ENCODE measurements at places on chromosomes 5 and 9. TPM values are rescaled to one million over a fixed set of nuclear protein-coding genes. Genes with fewer than 3 reads are reported as not detected.

GRCh38 chr9:131464354-131465000 lies 38.2 kb upstream of the POMT1 start:
- no peak overlapping the region for H3K4me3 ChIP-seq
- H3K4me1 ChIP-seq, result no peaks in the 10 kb centered on the region
- H3K27me3 ChIP-seq, result no peaks in the 10 kb centered on the region
- H3K36me3 ChIP-seq, result peaks cover 48% of the 10 kb centered on the region
- H3K27ac ChIP-seq, result no peak overlapping the region
- DNase-seq, result no peak

DNA sequence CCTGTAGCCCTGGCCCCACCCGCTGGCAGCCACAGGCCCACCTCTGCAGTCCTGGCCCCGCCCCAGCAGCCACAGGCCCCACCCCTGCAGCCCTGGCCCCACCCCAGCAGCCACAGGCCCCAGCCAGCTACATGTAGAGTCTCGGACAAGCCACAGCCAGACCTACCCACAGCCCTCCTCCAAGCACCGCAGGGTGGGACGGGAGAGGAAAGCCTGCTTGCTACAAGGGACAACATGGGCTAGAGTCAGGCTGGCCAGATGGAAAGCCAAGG lies 49.5 kb upstream of the SARDH start:
- H3K36me3 ChIP-seq, result peaks cover 18% of the 10 kb centered on the region
- no peak for DNase-seq
- H3K27me3 ChIP-seq, result no peaks in the 10 kb centered on the region
- H3K27ac ChIP-seq, result no peak overlapping the region

DNA sequence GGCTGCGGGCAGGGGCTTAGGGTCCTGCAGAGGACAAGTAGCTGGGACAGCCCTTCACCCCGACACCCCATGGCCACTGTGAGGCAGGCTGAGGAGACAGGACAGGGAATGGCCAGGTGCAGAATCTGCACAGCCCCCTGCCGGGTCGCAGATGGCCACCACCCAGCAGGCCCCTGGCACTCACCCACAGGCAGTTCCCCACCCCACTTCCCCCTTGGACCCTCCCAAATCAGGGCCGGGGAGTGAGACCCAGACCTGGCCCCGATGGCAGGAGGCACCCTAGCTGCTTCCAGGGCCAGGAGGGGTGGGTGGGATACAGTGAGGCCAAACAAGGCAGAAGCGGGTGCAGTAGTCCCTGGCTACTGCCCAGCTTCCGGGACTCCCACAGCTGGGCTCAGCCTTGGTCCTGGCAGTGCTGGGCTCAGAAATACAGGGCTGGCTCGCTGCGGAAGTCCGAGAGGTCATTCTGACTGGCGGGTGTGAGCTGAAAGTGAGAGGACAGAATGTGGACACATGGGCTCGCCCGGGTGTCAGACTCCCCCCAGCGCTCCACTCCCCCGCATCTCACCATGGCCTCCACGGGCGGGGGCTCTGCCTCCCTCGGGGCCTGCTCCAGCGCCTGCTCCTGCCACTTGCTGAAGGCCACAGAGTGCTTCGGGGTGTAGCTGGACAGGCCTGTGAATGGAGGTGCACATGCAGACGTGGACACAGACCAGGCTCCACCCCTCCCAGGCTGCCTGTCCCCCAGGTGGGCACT lies 3.4 kb downstream of the SSNA1 start:
- H3K4me1 ChIP-seq, result peaks cover 32% of the 10 kb centered on the region
- no peak overlapping the region for H3K4me3 ChIP-seq
- no peaks in the 10 kb centered on the region for H3K27me3 ChIP-seq
- DNase-seq, result no peak
- H3K27ac ChIP-seq, result no peak overlapping the region

DNA sequence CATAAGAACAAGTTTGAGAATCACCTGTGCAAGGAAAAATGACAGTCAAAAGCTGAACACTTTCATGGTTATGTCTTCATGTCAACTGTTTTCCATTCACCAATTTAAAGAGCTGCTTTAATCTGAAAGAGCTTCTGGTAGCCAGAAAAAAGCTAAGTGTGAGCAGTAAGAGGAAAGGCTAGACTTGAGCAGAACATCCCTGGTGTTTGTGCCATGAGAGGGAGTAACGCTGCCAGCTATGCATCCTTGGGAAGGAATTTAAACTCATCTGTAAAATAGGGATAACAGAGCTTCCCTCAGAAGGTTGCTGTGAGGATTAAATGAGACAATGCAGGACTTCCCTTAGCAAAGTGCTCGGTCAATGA lies 193.7 kb downstream of the MAPKAP1 start:
- H3K36me3 ChIP-seq, result no peaks in the 10 kb centered on the region
- no peak for DNase-seq
- peak overlapping the region; percentile 39 for H3K27ac ChIP-seq
- H3K4me1 ChIP-seq, result peaks cover 80% of the 10 kb centered on the region
- no peaks in the 10 kb centered on the region for H3K27me3 ChIP-seq
- H3K4me3 ChIP-seq, result no peak overlapping the region

DNA sequence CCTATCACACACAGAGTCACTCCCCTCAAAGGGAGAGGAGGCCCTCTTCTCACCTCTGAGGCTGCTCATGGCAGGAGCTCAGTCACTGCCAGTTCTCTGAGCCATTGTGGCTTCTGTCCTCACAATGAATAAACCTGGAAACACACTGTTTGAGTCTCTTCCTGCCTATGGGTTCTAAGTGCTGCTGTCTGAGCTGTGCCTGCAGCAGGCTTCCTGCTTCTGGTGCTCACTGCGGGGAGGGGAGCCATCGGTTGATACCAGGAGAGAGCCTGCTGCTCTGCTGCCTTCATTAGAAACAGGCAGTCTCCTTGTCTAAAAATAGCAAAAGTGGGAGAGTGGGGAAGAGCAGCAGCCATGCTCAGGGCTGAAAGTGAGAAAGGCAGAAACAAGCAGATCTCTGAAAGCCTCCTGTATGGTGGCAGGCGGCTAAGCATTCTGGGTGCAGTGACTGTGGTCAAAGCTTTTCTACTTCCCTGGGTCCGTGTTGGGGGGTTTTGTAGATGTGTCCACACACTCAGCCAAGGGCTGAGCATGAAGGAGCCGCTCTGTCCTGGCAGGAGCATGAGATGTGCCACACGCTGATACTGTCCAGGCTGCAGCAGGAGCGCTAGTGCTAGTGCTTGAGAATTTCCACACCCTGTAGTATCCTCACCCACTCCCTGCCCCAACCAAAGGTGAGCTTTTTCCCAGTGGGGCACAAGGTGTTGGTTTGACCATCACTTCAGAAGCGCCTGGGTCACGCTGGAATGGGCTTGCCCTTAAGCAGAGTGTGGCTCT lies 34.2 kb downstream of the PRKACG start:
- peaks cover 4% of the 10 kb centered on the region for H3K27me3 ChIP-seq
- H3K27ac ChIP-seq, result no peak overlapping the region
- no peaks in the 10 kb centered on the region for H3K36me3 ChIP-seq

GRCh38 chr9:135037521-135038250 lies 49.8 kb upstream of the OLFM1 start:
- H3K36me3 ChIP-seq, result no peaks in the 10 kb centered on the region
- no peak for DNase-seq
- H3K4me1 ChIP-seq, result no peaks in the 10 kb centered on the region
- H3K27me3 ChIP-seq, result peaks cover 65% of the 10 kb centered on the region
- H3K27ac ChIP-seq, result no peak overlapping the region
- no peak overlapping the region for H3K4me3 ChIP-seq

- H3K27ac ChIP-seq, result no peak overlapping the region
- DNase-seq, result no peak
- H3K36me3 ChIP-seq, result no peaks in the 10 kb centered on the region
- H3K27me3 ChIP-seq, result no peaks in the 10 kb centered on the region
- peaks cover 13% of the 10 kb centered on the region for H3K4me1 ChIP-seq
Measured at GRCh38 chr9:105444130-105444529, 3.7 kb upstream of the FSD1L start.

DNA sequence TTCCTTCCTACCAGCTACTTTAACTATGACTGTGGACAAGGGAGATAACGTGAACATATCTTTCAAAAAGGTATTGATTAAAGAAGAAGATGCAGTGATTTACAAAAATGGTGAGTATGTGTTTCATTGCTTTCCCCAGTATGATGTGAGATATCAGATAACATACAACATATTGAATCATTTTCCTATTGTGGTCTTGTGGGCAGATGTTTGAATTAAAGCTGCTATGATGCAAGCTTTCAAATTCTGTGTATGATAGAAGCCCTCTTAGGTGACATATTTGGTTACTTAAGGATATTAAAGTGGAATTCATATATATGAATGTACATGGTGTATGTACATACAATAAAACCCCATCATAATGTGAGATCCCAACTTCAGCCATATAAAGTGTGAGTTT lies 59.5 kb downstream of the TEK start:
- H3K4me1 ChIP-seq, result peaks cover 10% of the 10 kb centered on the region
- no peak overlapping the region for H3K27ac ChIP-seq
- H3K27me3 ChIP-seq, result no peaks in the 10 kb centered on the region
- H3K36me3 ChIP-seq, result no peaks in the 10 kb centered on the region
- no peak for DNase-seq

DNA sequence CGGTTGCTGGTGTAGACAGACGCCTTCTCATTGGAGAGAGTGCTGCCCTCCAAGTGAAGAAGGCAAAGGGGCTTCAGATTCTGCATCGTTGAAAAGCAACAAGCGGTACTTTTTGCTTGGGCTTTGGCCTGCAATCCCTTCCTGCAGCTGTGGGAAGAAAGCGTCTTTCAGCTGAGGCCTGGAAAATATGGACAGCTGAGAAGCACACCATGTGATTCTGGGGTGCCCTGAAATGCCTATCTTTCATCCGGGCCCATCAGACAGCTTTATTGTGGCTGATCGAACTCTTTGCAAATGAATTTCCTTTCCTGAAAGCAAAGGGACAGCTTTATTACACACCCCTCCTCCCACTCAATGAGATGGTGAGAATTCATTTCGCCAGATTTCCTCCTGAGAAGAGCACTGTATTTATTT lies 74.0 kb downstream of the NSG2 start:
- no peaks in the 10 kb centered on the region for H3K36me3 ChIP-seq
- peaks cover 39% of the 10 kb centered on the region for H3K27me3 ChIP-seq
- no peak overlapping the region for H3K27ac ChIP-seq
- H3K4me3 ChIP-seq, result no peak overlapping the region
- no peak for DNase-seq
- H3K4me1 ChIP-seq, result no peaks in the 10 kb centered on the region

DNA sequence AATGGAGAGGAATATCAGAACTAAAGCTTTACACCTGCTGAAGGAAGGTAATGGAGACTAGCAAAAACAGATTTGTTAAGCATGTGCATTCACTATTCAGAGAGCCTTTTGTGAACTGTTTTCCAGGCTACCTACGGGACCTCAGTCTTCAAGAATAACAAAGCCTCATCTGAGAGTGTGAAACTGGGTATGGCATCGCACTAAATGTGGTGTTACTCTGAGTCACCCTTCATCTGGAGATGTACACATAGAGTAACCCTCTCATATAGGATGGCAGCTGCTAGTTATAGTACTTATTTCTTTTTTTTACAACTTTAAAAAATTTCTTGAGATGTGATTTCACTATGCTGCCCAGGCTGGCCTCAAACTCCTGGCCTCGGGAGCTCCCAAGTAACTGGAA lies 306.8 kb downstream of the ZNF608 start:
- peaks cover 2% of the 10 kb centered on the region for H3K36me3 ChIP-seq
- no peak overlapping the region for H3K4me3 ChIP-seq
- peaks cover 4% of the 10 kb centered on the region for H3K4me1 ChIP-seq
- H3K27me3 ChIP-seq, result no peaks in the 10 kb centered on the region
- DNase-seq, result no peak

DNA sequence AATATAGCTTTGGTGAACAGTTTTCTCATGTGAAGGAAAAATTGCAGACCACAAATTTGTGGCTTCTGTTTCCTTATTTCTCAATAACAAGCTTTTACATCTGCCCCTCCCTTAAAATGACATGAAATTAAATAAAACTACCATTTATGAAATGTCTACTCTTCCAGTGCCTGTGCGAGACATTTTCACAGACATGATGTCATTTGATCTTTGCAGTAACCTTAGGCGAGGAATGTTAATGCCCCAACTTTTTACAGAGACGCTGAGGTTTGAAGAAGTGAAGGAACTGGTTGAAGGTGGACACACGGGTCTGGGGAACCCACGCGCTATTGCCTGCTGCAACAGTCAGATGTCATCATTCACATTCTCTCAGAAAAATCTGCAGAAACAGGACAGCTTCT lies 61.5 kb downstream of the OSTF1 start:
- H3K4me1 ChIP-seq, result peaks cover 22% of the 10 kb centered on the region
- no peak for DNase-seq
- no peak overlapping the region for H3K4me3 ChIP-seq
- peak overlapping the region; percentile 0 for H3K27ac ChIP-seq
- peaks cover 8% of the 10 kb centered on the region for H3K36me3 ChIP-seq

GRCh38 chr9:98971168-98971914 lies 27.6 kb downstream of the COL15A1 start:
- DNase-seq, result no peak
- H3K27me3 ChIP-seq, result peaks cover 32% of the 10 kb centered on the region
- no peak overlapping the region for H3K4me3 ChIP-seq
- H3K27ac ChIP-seq, result no peak overlapping the region

GRCh38 chr9:125839317-125839716 lies 92.1 kb downstream of the PBX3 start:
- peaks cover 3% of the 10 kb centered on the region for H3K36me3 ChIP-seq
- H3K4me3 ChIP-seq, result no peak overlapping the region
- DNase-seq, result no peak
- peak overlapping the region; percentile 77 for H3K27ac ChIP-seq
- H3K27me3 ChIP-seq, result no peaks in the 10 kb centered on the region

DNA sequence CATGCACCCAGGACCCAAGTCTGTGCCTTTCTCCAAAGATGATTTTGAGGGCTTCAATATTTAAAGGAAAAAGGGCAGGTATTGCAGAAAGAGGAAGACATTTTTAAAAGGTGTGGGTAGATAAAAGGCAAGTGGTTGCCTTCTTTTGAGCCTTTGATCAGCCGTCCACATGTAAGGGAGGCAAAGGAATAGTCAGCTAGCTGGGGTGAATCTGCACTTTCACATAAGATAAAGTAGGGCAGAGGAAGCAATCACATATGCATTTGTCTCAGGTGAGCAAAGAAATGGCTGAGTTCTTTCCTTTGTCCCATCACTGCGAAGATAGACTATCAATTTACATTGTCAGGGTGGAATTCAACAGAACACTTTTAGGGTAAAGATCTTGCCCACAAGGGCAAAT lies 19.9 kb downstream of the MGAT1 start:
- H3K36me3 ChIP-seq, result no peaks in the 10 kb centered on the region
- H3K27ac ChIP-seq, result no peak overlapping the region
- peaks cover 34% of the 10 kb centered on the region for H3K4me1 ChIP-seq

GRCh38 chr9:128999581-129000206 lies 28.4 kb downstream of the SH3GLB2 start:
- peaks cover 54% of the 10 kb centered on the region for H3K36me3 ChIP-seq
- no peak overlapping the region for H3K27ac ChIP-seq
- no peaks in the 10 kb centered on the region for H3K27me3 ChIP-seq

GRCh38 chr5:140372971-140373487 lies 13.0 kb downstream of the SLC4A9 start:
- H3K4me1 ChIP-seq, result peaks cover 2% of the 10 kb centered on the region
- H3K27ac ChIP-seq, result no peak overlapping the region
- H3K4me3 ChIP-seq, result no peak overlapping the region
- H3K27me3 ChIP-seq, result no peaks in the 10 kb centered on the region
- H3K36me3 ChIP-seq, result no peaks in the 10 kb centered on the region
- peak; percentile 64 for DNase-seq

The FLT4 gene
- 1.8 TPM for total RNA-seq

The SAPCD2 gene
- 5.9 TPM for total RNA-seq

The DIRAS2 gene
- total RNA-seq, result 0.14 TPM

The CACFD1 gene
- 35.4 TPM for total RNA-seq

The MCIDAS gene
- total RNA-seq, result not detected

The TAF1L gene
- not detected for total RNA-seq

The C5orf22 gene
- 21.1 TPM for total RNA-seq

The CPEB4 gene
- total RNA-seq, result 15.7 TPM

The SLCO6A1 gene
- 6.2 TPM for total RNA-seq

The SLC34A3 gene
- total RNA-seq, result 0.27 TPM

The TICAM2 gene
- total RNA-seq, result 1.6 TPM

The NR4A3 gene
- total RNA-seq, result 15.4 TPM
